ENCODE measurements at places on chromosomes 2 and 18. TPM values are rescaled to one million over a fixed set of nuclear protein-coding genes. Genes with fewer than 3 reads are reported as not detected.

- DNase-seq: no peak
These were observed 29.4 kb upstream of the DYSF start for GRCh38 chr2:71423817-71424420.

GRCh38 chr2:130337735-130338325 is 4.9 kb upstream of the IMP4 start:
- DNase-seq: no peak

DNA sequence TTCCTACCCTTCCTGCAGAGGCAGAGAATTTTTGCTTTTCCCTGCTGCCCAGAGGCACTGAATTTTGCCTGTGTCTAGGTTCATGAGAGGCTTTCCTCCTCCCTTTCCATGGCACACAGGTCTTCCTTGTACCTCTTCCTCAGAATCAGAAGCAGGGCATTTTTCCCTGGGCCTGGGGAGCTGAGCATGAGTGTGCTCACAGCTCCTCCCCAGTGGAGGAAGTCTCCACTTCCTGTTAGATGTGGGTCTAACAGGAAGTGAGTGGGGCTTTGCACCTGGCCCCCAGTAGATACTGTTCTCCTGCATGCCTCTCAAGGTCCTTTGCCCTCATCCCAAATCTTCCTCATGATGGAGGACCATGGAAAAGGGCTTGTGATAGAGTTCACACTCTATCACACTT is 297.2 kb upstream of the FIGN start:
- DNase-seq: no peak

GRCh38 chr18:4586731-4587130 is 131.6 kb upstream of the DLGAP1 start:
- DNase-seq: no peak

- DNase-seq: no peak
These were observed 69.5 kb downstream of the COPS8 start for GRCh38 chr2:237154884-237155851.

GRCh38 chr2:9286554-9287399 is 80.2 kb downstream of the ASAP2 start:
- no peak for DNase-seq

The FOXI3 gene
- 18.3 TPM for total RNA-seq

DNA sequence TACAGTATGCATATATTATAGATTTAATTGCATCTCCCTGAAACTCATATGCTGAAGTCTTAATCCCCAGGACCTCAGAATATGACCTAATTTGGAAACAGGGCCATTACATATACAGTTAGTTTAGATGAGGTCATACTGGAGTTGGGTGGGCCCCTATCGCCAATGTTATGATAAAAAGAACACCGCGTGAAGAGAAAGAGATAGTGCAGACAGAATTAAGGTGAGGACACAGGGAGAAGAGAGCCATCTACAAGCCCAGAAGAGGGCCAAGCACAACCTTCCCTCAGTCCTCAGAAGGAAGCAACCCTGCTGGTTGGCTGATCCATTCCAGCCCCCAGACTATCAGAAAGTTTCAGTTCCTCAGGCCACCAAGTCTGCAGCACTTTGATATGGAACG is 311.9 kb upstream of the RAB6C start:
- no peak for DNase-seq

GRCh38 chr2:240460781-240461431 is 25.4 kb downstream of the GPC1 start:
- peak; percentile 22 for DNase-seq

The FAM124B gene
- 0.83 TPM for total RNA-seq

Measured in H9 (cell line).